Endodermal cell (in vitro differentiated cells): ENCODE measurements at places on chromosomes 4 and X. TPM values are rescaled to one million over a fixed set of nuclear protein-coding genes. Genes with fewer than 3 reads are reported as not detected.
A peak's percentile ranks its signal among the peaks of the same experiment; 100 is the strongest.

GRCh38 chr4:73676861-73677323 lies 56.7 kb upstream of the RASSF6 start:
- DNase-seq = no peak

GRCh38 chr4:25860586-25861279 lies 2.1 kb downstream of the SEL1L3 start:
- DNase-seq = no peak

Gene CSAG1
- not detected in 2 replicates for total RNA-seq

- no peak for DNase-seq
Measured at GRCh38 chrX:136879001-136879687, 1.4 kb downstream of the RBMX start.

DNA sequence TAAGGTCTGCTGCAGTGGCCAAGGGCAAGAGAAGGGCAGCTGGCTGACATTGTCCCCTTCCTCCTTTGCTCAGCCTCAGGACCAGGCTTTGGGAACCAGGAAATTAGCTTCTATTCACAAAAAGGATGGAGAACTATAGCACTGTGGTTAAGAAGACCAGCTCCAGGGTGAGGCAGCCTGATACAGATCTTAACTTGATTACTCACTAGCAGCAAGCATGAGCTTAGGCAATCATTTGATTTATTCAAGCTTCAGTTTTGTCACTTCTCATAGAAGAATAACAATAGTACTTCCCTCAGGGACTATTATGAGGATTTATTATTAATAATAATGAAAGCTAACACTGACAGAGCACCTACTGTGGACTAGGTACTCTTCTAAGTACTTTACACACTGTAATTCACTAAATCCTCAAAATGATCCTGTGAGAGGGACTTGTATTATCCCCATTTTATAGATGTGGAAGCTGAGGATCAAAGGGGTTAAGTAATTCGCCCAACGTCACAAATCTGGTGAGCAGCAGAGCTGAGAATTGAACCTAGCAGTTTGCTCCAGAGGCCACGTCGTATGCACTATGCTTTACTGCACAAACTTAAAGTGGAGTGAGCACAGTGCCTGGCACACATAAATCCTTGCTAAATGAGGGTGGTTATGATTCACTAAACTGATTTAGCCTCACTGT lies 130.4 kb upstream of the PAK3 start:
- DNase-seq = no peak

DNA sequence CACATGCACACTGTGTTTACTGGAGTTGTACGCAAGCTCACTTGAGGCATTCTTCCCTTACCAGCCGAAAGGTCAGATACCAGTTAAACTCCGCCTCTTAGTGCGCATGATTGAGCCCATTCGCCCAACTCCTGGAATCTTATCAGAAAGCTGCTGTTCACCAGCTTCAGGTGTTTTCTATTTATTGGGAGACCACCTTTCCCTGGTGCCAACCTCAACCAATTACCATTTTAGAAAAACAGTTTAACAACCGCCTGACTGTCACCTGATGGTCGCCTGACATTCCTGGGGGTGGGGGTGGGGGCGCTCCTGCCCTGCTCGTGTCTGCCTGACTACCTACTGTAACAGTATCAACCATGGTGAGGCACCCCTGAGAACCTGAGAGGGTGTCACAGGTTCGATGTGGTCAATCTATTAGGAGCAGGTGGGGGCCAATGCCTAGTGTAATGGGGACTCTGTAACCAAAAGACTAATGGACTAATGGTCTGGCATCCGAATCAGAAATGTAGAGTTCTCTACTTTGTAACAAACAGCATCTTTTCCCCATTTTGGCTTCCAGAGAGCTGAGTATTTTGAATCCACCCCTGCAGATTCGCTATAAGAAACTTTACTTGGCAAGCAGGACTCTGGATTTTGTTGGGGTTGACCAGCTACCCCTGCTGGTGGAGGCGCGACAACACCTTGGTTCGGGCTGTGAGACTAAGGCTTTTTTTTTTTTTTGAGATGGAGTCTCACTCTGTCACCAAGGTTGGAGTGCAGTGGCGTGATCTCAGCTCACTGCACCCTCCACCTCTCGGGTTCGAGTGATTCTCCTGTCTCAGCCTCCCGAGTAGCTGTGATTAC lies 58.2 kb upstream of the ZNF157 start:
- peak; percentile 86 for DNase-seq

DNA sequence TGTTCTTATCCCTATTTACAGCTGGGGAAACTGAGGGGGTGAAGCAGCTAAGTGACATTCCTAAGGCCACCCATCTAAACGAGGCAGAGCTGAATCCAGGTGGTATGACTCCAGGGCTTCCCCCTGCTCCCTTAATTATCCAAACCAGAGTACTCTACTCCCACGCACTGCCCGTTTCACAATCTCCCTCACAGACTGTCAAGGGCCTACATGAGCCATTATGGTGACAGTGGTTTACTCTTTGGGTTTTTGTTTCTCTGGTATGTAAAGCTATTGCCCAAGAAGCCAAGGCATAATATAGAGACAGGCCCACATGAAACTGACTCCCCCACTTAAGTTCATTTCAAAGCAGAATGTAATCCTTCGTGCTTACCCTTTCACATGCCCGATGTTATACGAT lies 95.1 kb downstream of the NHS start:
- no peak for DNase-seq
